ENCODE measurements at places on chromosomes 7 and 10. TPM values are rescaled to one million over a fixed set of nuclear protein-coding genes. Genes with fewer than 3 reads are reported as not detected.

The GIMAP6 gene
- total RNA-seq: not detected

The ANKRD30A gene
- total RNA-seq: not detected

The SRGN gene
- total RNA-seq: not detected

The MBL2 gene
- total RNA-seq: not detected

The SPDYE8 gene
- not detected for total RNA-seq

The NPC1L1 gene
- 0.20 TPM for total RNA-seq

The VIPR2 gene
- 0.04 TPM for total RNA-seq

The JCAD gene
- total RNA-seq: 20.4 TPM

The WEE2 gene
- not detected for total RNA-seq

The CPA4 gene
- total RNA-seq: 4.1 TPM

The CALD1 gene
- total RNA-seq: 194 TPM

The ITIH5 gene
- 17.2 TPM for total RNA-seq

The OR6V1 gene
- total RNA-seq: not detected

The PAOX gene
- total RNA-seq: 7.5 TPM

The GARS1 gene
- total RNA-seq: 92.2 TPM

GRCh38 chr7:106010331-106010730 lies 47.3 kb downstream of the CDHR3 start:
- DNase-seq: no peak

DNA sequence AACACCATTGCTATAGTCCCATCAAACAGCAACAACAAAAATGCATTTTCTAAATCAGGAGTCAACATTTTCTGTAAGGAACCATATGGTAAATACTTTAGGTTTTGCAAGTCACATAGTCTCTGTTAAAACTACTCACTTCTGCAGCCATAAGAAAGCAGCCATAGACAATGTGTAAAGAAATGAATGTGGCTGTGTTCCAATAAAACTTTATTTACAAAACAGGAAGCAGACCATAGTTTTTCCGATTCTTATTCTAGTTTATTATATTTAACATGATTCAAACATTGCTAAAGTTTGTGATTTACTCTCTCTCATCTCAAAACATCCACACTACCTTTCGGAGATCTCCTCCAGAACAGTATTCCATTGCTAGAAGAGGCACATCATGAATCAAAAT lies 6.9 kb downstream of the CHUK start:
- DNase-seq: no peak

DNA sequence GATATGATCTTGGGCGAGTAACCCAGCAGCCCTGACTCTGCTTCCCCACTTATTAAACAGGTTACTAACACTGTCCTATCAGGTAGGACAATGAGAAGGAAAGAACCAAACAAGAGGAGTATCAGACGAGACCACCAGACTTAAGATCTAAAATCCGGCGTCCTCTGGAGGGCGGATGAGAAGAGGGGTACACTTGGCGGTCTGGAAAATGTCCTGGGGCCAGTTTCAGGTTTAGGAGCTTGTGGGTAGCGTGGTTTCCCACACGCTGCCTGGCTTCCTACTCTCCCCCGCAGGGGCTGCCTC lies 635 bp downstream of the ZNF32 start:
- no peak for DNase-seq

- DNase-seq: no peak
These were observed 2.2 kb downstream of the CFAP46 start for GRCh38 chr10:132939957-132940790.

GRCh38 chr7:96285579-96285978 lies 36.3 kb downstream of the SLC25A13 start:
- DNase-seq: no peak

GRCh38 chr10:25633542-25633941 lies 300.5 kb upstream of the MYO3A start:
- no peak for DNase-seq

DNA sequence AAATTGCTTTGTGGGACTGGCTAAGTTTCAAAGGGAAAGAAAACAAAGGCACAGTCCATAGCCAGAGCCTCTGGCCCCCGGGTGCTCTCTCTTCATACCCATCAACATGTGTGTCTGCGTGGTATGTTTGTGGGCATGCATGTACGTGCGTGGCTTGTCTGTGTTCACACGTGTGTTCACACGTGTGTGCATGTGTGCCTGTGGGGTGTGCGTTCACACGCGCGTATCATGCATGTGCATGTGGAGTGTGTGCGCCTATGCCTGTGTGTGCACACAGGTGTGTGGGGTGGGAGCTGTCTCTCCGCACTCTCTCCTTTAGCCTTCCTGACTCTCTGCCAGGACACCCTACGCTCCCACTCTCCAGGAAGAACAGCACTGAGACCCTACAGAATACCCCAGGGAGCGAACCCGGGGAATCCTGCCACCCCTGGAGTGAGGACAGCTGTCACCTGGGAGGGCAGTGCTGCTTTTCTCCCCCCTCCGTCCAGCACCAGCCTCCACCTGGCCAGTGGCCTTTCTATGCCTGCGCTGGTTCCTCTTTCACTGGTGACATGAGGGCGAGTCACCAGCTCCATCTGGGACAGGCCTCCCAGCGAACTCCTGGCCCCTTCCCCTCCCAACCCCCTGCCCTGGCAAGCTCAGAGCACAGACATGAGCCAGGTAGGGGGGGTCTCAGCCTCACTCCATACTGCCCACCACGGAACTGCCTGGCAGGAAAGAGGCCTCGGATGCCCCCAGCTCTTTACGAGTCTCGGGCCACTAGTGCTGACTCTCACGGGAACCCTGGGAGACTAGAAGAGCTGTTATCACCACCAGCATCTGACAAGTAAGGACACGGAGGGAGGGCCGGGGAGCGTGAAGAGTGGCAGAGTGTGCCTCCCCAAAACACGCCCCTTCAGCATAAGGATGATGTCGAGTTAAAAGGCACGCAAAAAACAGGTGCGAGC lies 16.5 kb downstream of the WDR86 start:
- DNase-seq: no peak

GRCh38 chr7:39480901-39481300 lies 85.3 kb upstream of the YAE1 start:
- DNase-seq: no peak

DNA sequence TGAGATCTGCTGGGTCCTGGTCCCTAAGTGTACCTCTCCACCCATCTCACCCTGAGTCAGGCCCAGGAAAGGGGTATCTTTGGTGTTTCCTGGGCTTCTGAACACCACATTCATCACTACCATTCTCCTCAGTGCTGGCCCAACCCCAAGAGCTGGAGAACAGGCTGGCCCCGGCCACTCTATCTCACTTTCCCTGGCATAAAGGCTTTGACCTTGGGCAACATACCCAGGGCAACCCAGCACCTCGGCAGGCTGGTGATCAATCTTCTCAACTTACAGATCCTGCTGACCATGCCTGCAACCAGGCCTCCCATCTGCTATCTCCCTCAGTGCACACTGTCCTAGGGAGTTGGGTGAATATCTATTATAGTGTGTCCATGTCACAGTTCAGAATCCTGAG lies 2.1 kb downstream of the VSIR start:
- no peak for DNase-seq

DNA sequence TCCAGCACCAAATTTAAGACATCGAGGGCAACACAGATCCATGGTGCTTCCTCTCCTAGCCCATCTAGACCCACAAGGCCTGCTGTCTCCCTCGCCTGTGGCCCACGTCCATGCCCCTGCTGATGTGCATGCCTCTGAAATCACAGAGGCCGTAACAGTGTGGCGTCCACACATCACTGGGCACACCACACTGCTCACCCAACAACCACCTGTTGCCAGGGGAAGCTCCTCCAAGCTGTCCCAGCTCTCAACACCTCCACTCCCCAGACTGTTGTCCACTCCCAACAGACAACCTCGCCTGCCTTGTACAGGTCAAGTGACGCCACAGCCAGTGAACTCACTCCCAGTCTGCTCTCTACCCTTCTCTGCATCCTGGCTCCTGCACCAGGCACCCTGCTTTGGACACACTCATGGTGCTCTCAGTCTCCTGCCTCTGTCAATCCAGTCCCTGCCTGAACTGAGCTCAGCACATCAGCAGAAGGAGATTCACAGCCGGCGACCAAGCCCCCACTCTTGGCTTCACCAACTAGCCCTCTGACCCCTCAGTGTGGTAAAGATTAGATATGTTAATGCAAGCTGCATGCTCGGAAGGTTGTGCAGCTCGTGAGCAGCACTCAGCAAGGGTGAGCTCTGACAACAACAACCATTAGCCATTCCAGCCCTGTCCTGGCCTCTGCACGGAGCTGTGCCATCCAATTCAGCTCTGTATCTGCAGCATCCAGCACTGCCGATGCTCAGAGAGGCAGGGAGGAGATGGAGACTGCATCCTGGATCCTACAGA lies 197.0 kb downstream of the TNS3 start:
- DNase-seq: no peak

DNA sequence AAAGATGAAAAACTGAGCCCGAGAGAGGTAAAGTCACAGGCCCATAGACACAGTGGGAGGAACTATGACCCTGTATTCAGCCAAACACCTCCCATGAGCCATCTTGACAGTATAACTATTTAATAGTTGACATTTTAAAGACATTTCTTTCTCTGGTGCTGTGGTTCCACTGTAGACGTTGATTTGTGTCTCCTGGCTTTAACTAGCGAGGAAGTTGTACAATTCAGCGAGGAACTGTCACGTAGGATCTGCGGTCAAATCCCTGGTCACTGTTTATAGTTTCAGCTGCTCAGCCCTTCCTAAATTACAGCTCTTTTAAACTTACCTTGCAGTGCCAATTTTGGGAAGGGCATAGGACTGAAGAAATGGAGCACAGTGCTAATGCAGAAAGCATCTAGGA lies 7.1 kb upstream of the CELF2 start:
- no peak for DNase-seq

- DNase-seq: no peak
These were observed 118.8 kb downstream of the DLG5 start for GRCh38 chr10:77807706-77808105.

GRCh38 chr7:7425321-7425720 lies 110.4 kb downstream of the COL28A1 start:
- no peak for DNase-seq

DNA sequence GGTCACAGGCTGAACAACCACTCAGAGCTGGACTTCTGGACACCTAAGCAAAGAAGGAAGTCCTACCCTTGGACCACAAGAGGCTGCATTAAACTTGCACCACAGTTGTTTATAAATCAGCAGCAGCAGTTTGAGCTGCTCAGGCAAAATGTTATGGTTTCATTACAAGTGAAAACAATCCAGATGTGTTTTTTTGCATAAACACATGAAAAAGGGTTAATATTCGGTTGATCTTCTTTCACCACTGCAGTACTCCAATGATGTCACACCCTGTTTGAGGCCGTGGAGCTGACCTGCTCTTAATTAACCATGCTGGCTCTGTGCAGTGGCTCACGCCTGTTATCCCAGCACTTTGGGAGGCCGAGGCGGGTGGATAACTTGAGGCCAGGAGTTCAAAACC lies 490.8 kb upstream of the CELF2 start:
- no peak for DNase-seq

GRCh38 chr7:67496589-67496988 lies 500.0 kb downstream of the TYW1 start:
- no peak for DNase-seq

DNA sequence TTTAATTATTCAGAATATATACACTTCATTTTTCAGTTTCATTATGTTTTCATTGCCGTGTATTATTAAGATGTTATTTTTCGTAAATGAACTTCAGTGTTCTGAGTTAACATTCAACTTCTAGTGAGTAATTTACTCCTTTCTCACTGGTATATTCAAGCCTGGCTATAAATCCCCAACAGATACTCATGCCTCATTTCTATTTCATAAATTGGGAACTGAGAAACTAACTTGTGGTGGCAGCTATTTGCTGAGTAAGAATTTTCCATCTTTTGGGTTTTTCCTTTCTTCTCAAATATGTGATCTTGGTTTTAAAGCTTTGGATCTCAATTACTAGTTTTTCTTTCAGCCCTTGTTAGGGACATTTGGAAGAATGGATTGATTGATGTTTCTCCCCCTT lies 281.1 kb downstream of the CDK14 start:
- DNase-seq: no peak

- DNase-seq: no peak
These were observed 17.0 kb upstream of the INSIG1 start for GRCh38 chr7:155280446-155281397.

DNA sequence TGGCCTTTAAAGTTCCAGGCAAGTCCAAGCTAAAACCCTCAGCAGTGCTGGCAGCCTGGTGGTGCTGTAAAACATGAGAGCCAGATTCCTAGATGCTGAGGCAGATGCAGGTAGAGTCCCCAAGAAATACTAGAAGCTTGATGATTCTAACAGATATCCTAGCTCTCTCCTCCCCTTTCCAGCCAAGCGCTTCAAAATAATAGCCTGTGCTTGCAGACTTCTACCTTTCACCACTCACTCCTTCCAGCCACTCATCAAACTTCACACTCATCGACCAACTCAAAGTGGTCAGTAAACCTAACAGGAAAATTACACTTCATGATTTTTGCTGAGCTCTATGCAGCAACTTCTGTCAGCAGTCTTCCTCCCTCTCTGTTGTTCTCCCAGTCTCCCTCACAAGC lies 50.2 kb downstream of the LMBR1 start:
- no peak for DNase-seq

- DNase-seq: no peak
These were observed 918 bp upstream of the STRA8 start for GRCh38 chr7:135232720-135233119.

- no peak for DNase-seq
These were observed 129.6 kb downstream of the BICC1 start for GRCh38 chr10:58642283-58642682.

GRCh38 chr7:70241536-70242175 lies 643.4 kb downstream of the AUTS2 start:
- DNase-seq: no peak

GRCh38 chr7:102193806-102194205 lies 92.9 kb upstream of the SH2B2 start:
- DNase-seq: no peak

All from mesothelial cell of epicardium (in vitro differentiated cells).